Fibroblast of skin of abdomen (primary cell): ENCODE measurements at places on chromosomes 13 and 19.

- no peak for DNase-seq
Measured at GRCh38 chr19:52786078-52786463, 520 bp downstream of the ZNF600 start.

- peak; percentile 99 for DNase-seq
Measured at GRCh38 chr13:30847650-30848307, 58.3 kb upstream of the MEDAG start.

- no peak for DNase-seq
Measured at GRCh38 chr19:46596008-46596407, 5.1 kb upstream of the CALM3 start.

GRCh38 chr13:23592596-23592995 is 22.4 kb downstream of the TNFRSF19 start:
- DNase-seq = no peak

- no peak for DNase-seq
Measured at GRCh38 chr13:76942363-76942762, 5.9 kb upstream of the ACOD1 start.

DNA sequence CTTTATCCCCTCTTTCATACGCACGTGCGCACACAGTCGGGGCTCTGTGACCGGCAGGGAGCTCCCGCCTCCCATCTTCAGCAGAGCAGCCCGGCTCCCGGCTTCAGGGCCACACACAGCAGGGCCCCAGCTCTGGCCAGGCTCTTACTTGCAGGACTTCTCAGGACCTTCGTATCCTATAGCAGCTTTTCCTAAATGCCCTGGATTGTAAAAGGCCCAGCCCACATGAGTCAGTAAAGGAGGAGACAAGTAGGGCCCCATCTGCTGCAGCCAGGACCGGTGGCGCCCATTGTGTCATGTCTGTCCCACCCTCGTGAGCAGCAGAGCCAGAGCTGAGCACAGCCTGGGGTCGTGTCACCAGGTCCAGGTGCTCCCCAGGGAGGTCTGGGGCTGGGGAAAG is 107.6 kb upstream of the VSTM2B start:
- no peak for DNase-seq

DNA sequence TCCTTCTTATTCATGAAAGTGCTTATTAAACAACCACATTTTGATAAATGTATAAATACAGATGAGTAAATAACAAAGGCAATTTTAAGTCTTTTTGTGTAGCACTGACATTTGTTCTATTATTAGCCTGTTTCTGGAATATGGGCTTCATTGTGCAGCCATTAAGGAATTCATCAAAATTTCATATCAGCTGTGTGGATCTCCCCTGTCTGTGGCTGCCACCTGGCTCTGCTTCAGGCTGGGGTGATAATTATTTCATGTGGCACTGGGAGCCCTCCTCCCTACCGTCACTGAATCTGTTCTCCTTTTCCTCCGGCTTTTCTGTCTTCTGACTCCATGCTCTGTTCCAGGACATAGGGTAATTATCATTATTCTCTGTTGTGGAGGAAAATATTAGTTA is 57.1 kb downstream of the LMO7 start:
- DNase-seq = no peak

- DNase-seq = no peak
Measured at GRCh38 chr13:113083402-113084061, 22.1 kb upstream of the F7 start.

- DNase-seq = no peak
Measured at GRCh38 chr19:34226036-34226435, 28.3 kb upstream of the GARRE1 start.

- peak; percentile 47 for DNase-seq
Measured at GRCh38 chr19:8578642-8579265, 1.5 kb upstream of the MYO1F start.

DNA sequence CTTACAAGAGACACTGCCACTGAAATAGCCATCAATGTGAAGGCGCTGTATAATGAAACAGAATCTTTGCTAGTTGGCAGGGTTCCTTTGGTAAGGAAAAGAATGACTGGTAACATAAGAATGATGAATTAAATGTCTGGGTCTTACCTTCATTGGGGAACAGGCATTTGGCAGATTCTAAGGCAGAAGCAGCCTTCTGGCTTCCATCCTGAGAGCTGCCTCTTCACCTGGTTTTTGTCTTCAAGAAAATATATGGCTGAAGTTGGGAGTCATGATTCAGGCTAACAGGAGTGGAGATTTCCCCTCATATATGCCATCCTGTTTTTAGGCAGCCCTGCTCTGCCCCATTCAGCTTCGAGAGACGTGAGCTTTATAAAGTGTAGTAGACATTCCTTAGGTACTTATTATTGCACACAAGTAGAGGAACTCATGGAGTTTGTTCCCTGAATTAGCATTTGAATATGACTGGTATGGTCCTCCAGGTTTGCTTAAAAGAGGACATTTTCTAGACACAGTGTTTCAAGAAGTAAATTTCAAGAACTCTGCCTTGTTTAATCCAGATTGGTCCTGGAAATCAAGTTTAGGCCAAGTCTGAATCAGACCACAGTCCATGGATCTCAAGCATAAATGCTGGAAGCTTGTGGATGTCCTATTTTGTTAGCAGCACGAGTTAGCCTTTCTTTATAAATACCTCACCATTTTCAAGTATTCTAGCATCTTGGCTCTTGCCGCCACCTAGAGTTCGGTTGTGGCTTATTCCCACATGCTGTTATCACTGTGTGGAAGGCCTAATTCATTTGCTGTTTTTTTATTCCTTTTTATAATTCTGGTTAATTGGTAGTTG is 56.2 kb upstream of the AKAP11 start:
- DNase-seq = peak; percentile 34

DNA sequence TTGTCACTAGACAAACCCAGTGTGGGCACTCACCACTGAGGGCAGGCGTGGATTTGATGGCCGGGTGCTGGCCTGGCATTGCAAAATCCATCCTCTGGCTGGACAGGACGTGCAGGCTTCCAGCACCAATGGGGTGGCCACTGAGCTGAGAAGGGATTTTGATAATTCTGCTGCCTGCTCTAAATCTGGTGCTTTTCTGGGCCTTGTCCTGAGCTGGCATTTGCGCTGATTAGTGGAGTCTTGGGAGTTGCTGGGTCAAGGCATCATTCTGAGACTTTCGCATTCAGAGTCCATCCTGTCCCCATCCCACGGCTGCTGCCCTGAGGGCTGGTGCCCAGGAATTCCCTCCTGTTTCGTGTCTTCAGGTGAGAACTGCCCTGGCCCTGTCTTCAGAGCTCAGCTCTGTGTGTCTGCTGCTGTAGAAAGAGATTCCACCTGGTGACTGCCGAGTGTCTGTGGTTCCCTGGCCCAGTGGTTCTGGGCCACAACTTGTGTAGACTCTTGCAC is 65.9 kb upstream of the MCF2L start:
- DNase-seq = no peak

- DNase-seq = no peak
Measured at GRCh38 chr19:48881741-48882657, 9.8 kb downstream of the PPP1R15A start.

DNA sequence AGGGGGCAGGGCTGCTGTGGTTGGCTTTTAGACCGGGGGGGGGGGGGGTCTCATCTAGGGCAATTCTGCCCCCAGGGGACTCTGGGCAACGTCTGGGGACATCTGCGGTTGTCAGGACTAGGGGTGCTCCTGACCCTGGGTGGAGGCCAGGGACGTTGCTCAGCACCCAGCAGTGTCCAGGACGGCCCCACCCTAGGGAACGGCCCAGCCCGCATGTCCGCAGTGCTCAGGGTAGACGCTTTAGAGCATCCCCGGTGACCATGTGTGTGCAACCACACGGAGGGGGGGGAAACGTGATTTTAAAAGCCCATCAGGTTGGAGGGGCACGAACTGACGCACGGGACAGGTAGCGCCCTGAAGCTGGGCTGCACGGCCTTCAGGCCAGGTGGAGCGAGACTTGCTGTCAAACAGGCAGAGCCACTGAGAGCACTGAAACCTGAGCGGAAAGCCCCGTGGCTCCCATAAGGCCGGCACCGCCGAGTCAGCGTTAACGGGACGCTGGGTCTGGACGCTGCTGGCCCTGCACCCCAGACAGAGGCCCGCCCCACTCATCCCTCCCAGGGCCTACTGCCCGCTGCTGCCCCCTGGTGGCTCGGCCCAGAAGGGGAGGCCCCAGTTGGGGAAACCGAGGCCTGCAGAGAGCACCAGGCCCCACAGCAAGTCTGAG is 8.3 kb downstream of the CACTIN start:
- DNase-seq = peak; percentile 39

DNA sequence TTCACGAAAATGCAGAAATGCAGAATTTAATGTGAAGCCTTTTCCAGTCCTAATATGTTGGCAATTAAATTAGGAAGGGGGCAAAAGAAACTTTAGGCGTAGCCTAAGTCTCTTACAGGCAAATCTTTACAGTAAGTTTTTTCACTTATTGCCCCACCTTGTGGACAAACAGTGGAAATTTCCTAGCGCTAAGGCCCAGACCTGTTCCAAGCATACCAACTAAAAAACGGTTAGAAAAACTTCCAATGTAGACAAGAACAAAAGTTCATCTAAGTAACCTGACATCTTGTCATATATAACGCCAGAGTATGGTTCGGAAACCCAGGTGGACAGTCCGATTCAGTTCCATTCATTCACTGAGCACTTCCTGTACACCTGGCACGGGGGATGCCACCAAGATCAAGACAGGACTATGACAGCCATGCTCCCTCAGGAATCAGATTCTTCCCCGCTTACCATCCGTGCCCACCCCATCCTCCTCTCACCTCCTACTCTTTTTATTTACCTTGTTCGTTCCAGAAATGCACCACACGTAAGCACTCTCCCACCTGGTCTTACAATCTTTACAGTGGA is 4.9 kb downstream of the ZAR1L start:
- peak; percentile 52 for DNase-seq

DNA sequence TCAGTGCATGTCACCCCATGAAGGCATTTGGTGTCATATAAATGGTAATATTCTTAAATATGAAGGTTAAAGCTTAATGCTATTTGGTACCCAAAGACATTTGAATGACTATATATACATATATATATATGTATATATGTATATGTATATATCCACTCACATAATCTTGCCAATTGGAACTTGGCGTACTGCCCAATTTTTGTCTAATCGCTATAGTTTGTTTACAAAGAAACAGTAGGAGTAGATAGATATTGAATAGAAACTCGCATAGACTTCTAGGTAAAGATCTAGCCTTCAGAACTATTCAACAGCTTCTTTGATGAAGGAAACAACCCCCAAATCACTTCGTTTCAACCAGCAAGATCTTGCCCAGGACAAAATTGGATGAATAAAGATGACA is 24.1 kb downstream of the KLF5 start:
- no peak for DNase-seq

GRCh38 chr13:20160306-20161274 is at the start of gene GJA3:
Gene GJA3, minus strand, starts transcription at chr13:20161052. Its CDS starts 17,764 bp downstream, at chr13:20143288.
- DNase-seq = no peak

GRCh38 chr19:41085748-41086415 is 2.4 kb upstream of the CYP2A13 start:
- DNase-seq = no peak

- DNase-seq = no peak
Measured at GRCh38 chr13:30025351-30025750, 174.9 kb upstream of the UBL3 start.

DNA sequence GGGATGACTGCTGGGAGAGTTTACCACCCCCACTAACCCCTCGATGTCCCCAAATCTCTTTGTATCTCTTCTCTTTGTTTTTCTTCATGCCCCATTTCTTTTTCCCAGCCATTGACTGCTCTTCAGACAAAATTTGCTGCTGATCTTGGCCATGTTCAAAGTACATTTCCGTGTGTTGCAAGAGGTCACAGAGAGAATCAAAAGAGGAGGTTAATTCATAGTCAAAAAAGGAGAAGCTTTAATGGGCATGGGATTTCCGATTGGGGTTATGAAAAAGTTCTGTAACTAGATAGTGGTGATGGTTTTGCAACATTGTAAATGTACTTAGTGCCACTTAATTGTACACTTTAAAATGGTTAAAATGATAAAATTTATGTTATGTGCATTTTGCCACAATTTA is 121.1 kb downstream of the FLT1 start:
- DNase-seq = no peak

DNA sequence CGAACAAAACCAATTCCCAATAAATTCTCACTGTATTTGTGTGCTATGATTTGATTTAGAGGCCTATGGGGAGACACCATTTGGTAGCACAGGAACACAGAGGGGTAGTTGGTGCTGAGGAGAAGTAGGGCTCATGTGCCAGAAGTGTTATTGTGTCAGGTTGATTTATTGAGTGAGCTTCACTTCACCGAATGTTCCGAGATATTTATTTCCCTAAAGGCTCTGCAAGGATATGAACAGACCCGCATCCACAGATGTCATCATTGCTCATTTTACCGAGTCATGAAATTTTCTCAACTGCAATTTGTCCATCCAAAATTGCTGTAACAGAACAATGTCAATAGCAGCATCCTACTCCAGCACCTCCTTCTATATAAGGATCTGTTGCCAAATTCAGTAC is 69.5 kb downstream of the DACH1 start:
- DNase-seq = no peak

DNA sequence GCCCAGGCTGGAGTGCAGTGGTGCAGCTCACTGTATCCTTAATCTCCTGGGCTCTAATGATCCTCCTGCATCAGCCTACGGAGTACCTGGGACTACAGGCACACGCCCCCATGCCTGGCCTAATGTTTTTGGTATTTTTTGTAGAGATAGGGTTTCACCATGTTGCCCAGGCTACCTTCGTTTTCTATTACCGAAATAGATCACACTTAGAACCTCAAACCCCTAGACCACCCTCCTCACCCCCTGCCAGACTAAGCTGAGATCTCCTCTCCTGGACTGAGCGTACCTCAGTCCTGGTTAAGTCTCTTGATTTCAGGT is 391 bp downstream of the KLF1 start:
- DNase-seq = no peak

- no peak for DNase-seq
Measured at GRCh38 chr13:96963786-96964475, 30.3 kb downstream of the OXGR1 start.

DNA sequence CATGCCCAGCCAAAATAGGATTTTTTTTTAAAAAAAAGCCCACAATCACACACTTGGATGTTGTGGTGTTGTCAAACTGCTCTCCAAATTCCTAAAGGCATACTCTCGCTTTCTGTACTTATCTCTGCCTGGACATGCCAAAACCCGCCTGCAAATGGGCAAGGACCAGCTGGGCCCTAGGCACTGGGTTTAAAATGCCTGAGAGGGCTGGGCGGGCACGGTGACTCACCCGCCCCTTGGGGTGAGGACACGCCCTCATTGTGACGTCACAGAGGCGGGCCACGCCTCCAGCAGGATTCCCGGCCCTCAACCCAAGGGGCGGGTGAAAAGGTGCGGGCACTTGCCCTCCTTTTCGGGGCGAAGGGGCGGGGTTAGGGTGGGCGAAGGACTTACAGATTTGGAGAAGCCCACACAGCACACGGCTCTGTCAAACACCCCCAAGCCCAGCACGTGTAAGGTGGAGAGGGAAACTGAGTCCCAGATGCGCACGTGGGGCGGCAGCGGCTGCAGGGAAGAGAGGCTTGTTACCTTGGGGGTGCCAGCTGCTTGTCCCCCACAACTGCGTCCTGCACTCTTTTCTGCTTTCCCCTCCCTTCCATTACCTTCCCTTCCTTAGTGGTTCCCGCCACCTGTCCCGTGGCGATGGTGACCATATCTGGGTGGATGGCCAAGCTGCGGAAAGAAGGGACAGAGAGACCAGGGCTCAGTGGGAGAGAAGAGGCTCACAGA is 6.6 kb downstream of the EML2 start:
- peak; percentile 81 for DNase-seq

GRCh38 chr19:43809762-43810696 is 7.8 kb upstream of the LYPD5 start:
- peak; percentile 48 for DNase-seq

- no peak for DNase-seq
Measured at GRCh38 chr19:14237014-14237941, 31.3 kb upstream of the ADGRL1 start.
